ENCODE measurements at places on chromosomes 11 and 22.

DNA sequence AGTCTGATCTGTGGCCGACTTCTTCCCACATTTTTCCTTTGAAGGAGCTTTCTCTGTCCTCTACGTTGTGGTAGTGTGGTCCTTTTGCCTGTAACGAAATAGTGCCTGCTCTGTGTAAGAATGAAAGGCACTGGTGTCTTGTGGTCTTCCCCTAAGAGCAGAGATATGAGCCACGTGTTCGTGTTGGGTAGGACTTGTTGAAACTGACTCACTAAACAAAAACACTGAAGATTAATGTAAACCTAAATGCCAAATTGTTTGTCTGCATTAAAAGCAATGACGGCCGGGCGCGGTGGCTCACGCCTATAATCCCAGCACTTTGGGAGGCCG is 10.1 kb upstream of the RPS3 start:
- DNase-seq: no peak

- no peak for DNase-seq
Measured at GRCh38 chr11:36356201-36356600, 60.1 kb downstream of the PRR5L start.

- DNase-seq: no peak
Measured at GRCh38 chr11:66810576-66811185, 32.6 kb upstream of the RCE1 start.

- no peak for DNase-seq
Measured at GRCh38 chr22:27913162-27913741, 5.8 kb downstream of the PITPNB start.

GRCh38 chr11:71406681-71407080 is 41.5 kb downstream of the DHCR7 start:
- DNase-seq: no peak

GRCh38 chr11:2315395-2316168 is 13.8 kb downstream of the TSPAN32 start:
- DNase-seq: no peak

GRCh38 chr22:28832731-28833130 is 32.4 kb upstream of the XBP1 start:
- DNase-seq: no peak

DNA sequence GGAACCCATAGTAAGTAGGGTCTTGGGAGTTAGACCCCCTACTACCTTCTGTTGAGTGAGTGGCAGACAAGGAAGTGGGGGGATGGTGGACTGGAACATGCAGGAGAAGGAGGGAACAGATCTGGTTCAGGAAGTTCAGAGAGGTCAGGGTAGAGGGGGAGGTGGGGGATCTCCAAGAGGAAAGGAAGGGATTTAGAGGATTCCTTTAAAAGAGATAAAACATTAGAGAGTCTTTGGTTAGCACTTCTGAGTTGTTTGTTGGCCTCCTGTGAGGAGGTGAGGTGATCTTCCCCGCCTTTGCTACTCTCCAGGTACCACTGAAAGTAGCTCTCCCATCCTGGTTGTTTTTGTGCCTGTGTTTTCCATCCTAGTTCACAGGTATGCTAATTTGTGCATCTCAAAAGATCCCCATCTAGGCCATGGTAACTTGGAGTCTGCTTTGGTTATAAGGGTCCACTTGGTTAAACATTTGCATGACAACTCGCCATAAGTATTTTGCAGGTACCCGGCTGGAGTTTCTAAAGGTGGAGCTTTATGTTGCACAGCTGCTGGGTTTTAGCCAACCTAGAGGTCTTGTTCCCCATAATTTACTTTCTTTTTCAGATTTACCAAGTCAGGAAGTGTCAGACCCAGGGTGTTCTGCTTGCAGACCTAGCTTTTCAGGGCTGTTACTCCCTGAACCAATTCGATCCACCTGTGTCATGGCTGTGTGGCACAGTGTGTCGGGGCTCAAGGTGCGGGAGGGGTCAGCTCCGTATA is 79.3 kb upstream of the SORL1 start:
- peak; percentile 23 for DNase-seq

GRCh38 chr22:20951151-20951931 is 15.7 kb upstream of the AIFM3 start:
- no peak for DNase-seq

DNA sequence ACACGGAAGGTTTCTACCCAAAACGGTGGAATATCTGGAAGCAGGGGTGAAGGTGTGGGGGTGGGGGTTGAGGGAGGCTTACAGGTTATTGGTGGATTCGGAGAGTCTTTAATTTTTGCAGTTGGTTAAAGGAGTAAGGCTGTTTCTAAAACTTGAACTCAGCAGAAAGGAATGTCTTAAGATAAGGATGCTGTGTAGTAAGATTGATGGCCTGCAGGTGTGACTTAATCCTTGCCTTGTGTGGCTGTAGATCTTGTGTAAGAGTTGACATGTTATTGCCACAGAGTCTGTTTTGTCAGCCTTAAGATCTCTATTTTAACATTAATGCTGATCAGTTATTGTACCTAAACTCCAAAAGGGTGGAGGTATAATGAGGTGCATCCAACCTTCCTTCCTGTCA is 16.4 kb upstream of the OR6M1 start:
- DNase-seq: no peak

GRCh38 chr22:22709719-22710445 is 65.5 kb downstream of the GGTLC2 start:
- no peak for DNase-seq

- no peak for DNase-seq
Measured at GRCh38 chr11:99192716-99193115, 172.0 kb downstream of the CNTN5 start.

DNA sequence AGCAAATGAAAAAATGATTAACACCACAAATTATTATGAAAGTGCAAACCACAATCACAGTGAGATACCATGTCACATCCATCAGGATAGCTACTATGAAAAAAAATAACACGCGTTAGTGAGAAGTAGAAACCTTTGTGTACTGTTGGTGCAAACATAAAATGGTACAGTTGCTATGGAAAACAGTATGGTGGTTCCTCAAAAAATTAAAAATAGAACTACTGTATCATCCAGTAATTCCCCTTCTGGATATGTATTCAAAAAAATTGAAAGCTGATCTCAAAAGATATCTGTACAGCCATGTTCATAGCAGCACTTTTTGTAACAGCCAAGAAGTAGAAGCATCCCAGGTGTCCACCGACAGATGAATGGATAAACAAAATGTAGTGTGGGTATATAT is 43.4 kb downstream of the CCDC81 start:
- DNase-seq: no peak

- no peak for DNase-seq
Measured at GRCh38 chr11:130580372-130580771, 131.9 kb downstream of the ADAMTS15 start.

All from CD4-positive, alpha-beta T cell treated with Interleukin-6 at 100 ng/mL for 8 hours (primary cell).